ENCODE measurements at places on chromosomes 11 and 22. TPM values are rescaled to one million over a fixed set of nuclear protein-coding genes. Genes with fewer than 3 reads are reported as not detected.

Gene MUC6
- total RNA-seq, result under 0.01 TPM

Gene VSIG10L2
- not detected for total RNA-seq

Gene SERPIND1
- not detected for total RNA-seq

Gene TRIM29
- total RNA-seq, result 204 TPM

DNA sequence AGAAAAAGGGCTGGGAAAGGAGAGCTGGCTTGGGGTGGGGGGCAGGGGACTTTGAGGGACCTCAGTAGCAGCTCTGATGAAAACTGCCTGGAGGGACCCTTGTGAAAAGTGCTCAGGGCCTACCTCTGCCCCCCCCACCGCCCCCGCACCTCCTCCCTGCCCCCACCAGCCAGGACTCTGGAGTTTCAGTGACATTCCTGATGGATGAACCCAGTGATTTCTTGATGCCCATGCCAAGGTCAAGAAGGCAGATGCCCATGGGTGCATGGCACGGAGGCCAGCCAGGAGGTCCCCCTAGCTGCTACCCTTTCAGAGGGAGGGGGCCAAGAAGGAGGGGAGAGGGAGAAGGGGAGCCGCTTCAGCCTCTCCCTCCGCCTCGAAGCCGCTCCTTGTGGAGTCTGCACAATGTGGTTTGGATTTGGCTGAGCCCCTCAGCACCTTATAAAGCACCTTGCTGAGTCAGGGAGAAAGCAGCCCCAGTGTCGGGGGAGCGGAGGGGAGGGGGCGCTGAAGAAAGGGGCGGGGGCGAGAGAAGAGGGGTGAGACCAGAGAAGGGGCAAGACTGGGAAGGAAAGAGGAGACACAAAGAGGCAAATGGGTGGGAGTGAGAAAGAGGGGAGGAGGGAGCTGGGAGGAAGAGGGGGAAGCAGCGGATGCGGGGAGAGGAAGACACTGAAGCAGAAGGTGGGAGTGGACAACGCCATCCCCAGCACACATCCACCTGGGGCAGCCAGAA lies 2.1 kb upstream of the CLCF1 start:
- DNase-seq, result no peak

DNA sequence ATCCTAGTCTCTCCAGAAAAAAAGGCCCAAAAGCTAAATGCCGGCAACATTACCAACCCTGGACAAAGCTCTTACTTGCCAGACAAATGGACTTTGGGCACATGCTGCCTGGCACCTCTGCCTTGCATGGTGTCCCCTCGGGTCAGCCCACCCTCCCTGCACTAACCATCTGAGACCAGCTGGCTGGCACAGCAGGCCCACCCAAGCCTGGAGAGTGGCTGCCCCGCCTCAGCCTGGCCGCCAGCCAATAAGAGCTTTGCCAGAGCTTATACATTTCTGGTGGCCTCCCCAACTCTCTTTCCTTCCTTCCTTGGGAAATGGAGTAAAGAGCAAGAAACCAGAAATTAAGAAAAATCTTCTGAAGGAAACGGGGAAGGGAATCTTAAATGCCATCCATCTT lies 24.5 kb downstream of the MCHR1 start:
- no peak for DNase-seq

DNA sequence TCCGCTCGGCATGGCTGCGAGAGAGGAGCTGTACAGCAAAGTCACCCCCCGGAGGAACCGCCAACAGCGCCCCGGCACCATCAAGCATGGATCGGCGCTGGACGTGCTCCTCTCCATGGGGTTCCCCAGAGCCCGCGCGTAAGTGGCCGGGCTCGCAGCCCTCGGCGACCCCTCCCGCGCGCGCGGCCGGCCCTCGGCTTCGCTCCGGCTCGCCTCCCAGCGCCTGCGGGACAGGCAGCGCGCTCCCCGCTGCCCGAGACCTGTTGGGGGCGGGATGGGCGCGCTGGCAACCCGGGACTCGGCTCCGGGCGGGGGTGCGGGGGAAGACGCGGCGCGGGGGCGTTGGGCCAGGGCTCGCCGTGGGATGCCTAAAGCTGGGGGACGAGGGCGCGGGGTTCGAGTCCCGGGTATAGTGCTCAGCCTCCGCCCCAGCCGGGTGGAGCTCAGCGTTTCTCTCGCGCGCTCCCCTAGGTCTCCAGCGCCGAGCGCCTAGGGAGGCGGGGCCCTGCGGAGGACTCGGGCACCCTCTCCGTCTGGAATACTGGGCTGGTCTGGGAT lies 630 bp downstream of the UBASH3B start:
- peak; percentile 70 for DNase-seq

GRCh38 chr22:35329114-35329847 lies 29.6 kb downstream of the TOM1 start:
- no peak for DNase-seq

DNA sequence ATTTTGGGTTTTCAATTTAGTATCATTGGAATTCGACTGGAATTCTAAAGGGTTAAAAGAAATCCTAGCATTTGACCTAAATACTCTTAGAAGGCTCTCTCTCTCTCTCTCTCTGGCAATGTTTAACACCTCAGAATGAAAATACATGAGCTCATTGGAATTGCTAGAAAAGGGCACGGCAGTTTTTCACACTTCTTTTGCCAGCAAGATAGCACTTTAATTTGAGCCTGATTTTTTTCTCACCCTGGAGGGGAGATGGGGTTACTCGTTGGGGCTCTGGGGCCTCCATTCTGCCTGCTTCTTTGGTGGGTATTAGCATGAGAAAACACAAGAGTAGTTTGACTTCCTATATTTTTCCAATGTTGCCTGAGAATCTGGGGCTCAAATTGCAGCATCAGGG lies 22.8 kb upstream of the CLMP start:
- no peak for DNase-seq

- no peak for DNase-seq
These were observed 44.6 kb upstream of the SORL1-AS1 start for GRCh38 chr11:121497176-121497998.

GRCh38 chr11:35619116-35619854 lies 1.0 kb downstream of the FJX1 start:
- peak; percentile 71 for DNase-seq

DNA sequence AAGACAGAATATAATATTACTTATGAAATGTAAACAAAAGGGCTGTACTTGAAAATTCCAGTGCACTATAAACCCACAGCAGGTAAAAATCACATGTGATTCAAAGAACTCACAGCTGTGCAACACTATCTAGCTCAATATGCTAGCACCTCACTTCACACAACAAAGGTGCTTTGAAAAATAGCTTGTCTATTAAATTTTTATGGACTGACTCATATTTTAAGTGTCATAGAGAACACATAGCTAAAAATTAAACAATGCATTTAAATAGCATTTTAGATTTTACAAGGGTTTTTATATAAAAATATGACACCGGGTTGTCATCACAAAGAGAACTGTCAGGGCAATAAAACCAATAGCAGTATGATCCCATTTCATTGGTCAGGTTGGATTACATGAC lies 1390.5 kb upstream of the TENM4 start:
- peak; percentile 32 for DNase-seq

- DNase-seq, result no peak
These were observed 11.0 kb downstream of the RPL27A start for GRCh38 chr11:8693555-8693954.

DNA sequence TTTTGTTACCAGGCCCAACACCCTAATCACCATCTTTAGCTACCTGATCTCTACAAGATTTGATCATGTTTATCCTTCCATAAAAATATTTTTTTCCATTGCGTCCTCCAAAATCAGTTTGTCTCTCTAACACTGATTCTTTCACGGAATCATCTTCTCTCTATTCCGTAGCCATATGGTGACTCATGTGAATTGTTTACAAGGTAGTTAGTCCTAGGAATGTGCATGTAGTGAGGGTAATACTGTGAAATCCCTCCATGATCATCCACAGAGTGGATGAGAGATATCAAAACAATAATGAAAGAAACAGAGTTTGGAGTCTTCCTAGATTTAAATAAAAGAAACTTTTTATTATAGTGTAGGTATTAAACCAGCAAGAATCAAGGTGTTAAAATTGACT lies 230.2 kb downstream of the METTL15 start:
- DNase-seq, result no peak

GRCh38 chr22:28882545-28882877 lies 861 bp upstream of the ZNRF3 start:
- no peak for DNase-seq

DNA sequence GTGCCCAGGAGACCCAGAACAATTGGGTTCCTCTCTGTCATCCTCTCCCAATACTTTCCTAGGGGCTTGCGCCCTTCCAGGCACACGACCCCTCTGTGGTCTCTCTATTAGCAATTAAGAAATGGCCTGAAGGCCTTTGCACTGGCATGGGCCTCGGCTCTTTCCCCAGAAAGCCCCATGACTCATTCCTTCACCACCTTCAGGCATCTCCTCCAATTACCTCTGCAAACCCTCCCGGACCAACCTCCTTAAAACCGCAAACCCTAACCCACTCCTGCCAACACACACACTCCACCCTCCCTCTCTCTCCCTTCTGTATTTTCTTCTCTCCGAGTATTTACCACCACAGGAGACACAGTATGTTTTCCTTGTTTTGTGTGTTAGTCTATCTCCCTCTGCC lies 36.7 kb downstream of the LARGE1 start:
- peak; percentile 34 for DNase-seq
